Suprapubic skin (tissue), 4 donors: ENCODE measurements at places on chromosomes 11 and 22.

DNA sequence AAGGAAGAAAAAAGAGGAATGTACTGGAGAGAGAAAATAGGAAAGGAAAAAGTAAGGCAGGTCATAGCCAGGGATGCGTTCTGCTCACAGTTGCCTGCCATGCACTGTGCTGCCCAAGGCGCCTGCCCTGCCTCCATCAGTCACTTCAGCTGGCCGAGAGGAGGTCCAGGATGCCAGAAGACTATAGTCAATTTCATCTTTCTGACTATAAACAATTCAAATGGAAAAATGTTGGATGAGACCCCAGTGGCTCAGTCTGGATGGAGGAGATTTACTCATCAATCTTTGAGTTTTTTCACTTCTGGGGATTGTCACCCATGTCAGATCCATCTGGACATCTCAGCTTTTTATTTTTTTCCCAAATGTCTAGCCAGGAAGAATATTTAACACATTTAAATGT, 36.7 kb upstream of the CLMP start:
- no peak for DNase-seq

- no peak for DNase-seq
Measured at GRCh38 chr11:59199546-59200422, 12.9 kb downstream of the MPEG1 start.

GRCh38 chr22:37186228-37186996, 1.6 kb downstream of the C1QTNF6 start:
- DNase-seq: no peak

- DNase-seq: no peak
Measured at GRCh38 chr11:107706531-107706930, 5.3 kb downstream of the SLN start.

- no peak for DNase-seq
Measured at GRCh38 chr11:67436459-67437081, 912 bp downstream of the PTPRCAP start.

- DNase-seq: no peak
Measured at GRCh38 chr11:44876906-44877305, 73.8 kb downstream of the TP53I11 start.

DNA sequence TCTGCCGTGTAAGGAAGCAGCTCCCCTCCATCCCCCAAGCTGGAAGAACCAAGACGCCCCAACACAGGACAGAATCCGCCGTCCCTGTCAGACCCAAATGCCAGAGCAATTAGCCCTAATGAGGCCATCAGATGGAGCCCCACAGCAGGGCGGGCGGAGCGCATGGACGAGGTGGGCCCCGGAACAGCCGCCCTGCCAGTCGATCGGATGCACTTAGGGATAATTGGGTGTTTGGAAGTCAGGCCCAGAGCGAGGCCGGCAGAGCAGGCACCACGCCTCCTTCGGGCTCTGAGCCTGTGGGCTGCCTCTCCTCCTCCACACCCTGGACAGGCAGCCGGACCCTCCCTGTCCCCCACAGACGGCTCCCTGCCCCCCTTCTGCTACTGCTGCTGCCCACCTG, 5.5 kb upstream of the TH start:
- DNase-seq: no peak

DNA sequence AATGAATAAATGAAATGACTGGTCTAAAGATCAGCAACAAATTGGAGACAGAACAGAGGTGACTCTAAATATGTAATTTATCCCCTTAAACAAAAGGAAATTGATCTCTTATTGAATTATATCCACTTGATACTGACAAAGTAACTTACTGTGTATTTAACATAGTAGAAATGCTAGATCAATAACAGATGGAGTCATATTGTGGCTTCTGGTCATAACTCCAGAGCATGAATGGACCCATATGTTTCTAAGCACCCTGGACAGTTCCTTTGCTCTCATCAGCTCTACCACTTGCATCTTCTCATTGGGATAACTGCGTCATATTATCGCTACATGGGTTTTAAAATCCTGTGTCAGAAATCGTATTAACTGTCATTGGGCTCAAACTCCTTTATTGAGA, 222.3 kb downstream of the ETS1 start:
- DNase-seq: no peak

DNA sequence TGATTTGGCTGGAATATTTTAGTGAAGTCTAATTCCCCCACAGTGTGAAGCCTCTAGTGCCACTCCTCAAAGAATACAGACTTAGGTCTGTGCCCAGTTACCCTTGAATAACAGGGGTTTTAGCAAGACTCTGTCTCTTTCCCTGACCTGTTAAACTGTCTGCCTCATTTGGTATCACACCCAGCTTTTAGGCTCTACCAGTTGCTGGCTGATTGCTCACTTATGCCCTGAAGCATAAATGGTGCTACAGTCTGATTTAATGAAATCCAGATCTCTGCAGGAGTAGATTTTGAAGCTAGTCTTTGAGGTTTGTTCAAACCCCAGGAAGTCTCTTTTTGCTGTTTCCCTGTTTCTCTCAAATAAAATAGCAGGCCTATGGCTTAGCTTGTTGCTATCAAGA, 45.2 kb upstream of the LIPT2 start:
- DNase-seq: no peak

- DNase-seq: no peak
Measured at GRCh38 chr11:63882555-63883242, 34.3 kb downstream of the RCOR2 start.

DNA sequence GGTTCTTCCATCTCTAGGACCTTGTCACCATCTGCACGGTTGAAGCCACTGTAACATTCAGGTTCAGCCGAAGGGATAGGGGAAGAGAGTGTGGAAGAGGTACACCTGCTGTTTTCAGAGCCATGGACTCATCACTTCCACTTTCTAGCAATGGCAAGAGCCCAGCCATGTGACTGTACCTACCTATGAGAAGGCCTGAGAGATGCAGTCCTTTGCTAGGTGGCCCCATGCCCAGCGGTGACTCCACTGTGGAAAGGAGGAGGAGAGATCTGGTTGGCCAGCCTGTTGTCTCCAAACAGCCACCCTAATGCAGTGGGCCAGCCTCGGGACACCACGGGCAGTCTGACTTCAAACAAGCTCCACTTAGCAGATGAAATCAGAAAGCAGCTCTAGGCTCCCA, 16.0 kb downstream of the RASD2 start:
- DNase-seq: no peak

DNA sequence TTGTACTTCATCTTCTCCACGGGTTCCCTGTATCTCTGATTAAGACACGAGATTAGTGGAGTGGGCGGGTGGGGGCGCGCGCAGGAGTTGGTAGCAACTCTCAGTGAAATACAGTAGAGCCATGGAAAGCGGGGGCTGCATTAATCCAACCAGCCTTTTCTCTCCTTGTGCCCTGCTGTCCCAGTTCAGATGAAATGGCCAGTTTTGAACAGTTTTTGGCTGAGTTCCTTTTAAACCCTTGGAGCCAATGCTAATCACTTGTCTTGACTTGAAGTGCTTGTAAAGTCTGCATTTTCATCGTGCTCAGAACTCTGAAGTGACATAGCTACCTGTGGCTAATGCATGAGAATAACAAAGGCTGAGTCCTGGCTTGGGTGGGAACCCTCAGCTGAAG, 734 bp upstream of the TMEM123 start:
- no peak for DNase-seq

GRCh38 chr22:39894554-39895092, 1.1 kb upstream of the ENTHD1 start:
- no peak for DNase-seq

GRCh38 chr11:70796648-70797227, 398.4 kb downstream of the CTTN start:
- DNase-seq: no peak

DNA sequence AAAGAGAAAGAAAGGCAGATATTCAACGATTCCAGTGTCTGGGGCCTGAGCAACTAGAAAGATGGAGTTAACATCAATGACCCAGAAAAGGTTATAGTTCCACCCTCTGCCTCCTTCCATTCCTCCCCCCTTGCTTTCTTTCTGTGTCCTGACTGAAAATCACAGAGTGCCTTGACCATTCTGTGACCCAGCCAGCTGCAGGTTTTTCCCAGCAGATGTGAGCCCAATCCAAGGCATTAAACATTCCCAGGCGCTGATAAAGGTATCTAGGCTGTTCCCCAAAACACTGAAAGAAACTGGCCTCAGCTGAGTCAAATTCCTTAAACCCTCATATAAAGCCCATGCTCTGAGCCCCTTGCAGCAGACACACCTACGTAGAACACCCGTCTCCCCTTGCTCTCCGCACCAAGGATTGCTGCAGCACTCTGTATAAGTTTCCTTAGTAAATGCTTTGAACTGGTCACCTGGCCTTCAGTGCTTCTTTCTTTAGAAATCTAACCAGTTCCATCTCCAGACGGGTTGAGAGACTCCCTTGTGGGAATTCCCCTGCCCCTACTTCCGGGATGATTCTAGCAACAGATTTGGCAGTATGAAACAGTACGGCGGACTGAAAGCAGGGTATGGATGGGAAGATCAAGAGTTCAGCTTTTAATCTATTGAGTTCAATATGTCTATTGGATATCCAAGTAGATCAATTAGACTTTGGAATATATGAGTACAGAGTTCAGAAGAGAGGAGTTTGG, 48.8 kb upstream of the ZC3H12C start:
- no peak for DNase-seq

DNA sequence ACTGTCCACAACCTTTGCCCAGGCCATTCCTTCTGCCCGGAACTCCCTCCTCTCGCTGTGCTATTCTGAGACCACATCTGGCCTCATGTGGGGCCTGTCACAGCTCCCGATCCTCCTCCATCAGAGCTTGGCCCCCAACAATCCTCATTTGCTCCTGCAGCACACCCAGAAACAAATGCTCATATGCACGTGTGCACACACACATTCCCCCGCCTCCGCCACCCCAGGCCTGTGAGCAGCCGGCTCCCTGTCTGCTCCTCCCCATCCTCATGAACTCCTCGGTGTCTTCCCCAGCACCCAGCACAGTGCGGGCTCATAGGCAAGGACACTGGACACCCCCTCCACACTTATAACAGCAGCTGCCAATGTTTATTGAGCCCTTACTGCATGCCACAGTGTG, 29.7 kb upstream of the PICK1 start:
- no peak for DNase-seq

- no peak for DNase-seq
Measured at GRCh38 chr22:21642584-21643448, 714 bp downstream of the SDF2L1 start.

- DNase-seq: no peak
Measured at GRCh38 chr11:119346605-119347004, at the start of gene MFRP. Gene MFRP (minus strand): TSS chr11:119346705. CDS start chr11:119346513, 192 bp downstream.

GRCh38 chr11:18010977-18011586, 1.8 kb downstream of the SERGEF start:
- no peak for DNase-seq
